Stimulated activated CD8-positive, alpha-beta memory T cell treated with anti-CD3 and anti-CD28 coated beads, Interleukin-7, amount 100 ng/mL, for 1 hour (primary cell): ENCODE measurements at places on chromosomes 7 and 10.

- no peak for DNase-seq
Measured at GRCh38 chr10:69421611-69422308, 5.0 kb upstream of the TACR2 start.

- DNase-seq, result no peak
Measured at GRCh38 chr7:94028768-94029167, 24.6 kb upstream of the BET1 start.

DNA sequence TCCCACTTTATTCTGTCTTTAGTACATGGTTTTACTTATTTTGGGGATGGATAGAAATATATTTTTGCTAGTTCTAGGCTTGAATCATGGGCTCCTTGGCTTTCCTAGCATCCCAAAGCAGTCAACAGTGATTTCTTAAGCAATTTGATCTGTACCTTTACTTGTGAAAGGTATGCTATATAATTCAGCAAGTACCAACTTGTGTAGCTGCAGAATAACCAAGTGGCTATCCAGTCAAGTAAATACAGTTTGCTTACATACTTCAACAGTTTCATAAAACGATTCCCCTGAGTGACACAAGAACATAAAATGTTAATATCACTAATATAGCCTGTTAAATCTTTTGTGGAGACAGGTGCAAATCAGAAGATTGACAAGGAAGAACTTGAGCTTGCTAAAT lies 67.2 kb downstream of the PODXL start:
- DNase-seq, result no peak

GRCh38 chr10:36271627-36272340 lies 629.7 kb upstream of the FZD8 start:
- no peak for DNase-seq

DNA sequence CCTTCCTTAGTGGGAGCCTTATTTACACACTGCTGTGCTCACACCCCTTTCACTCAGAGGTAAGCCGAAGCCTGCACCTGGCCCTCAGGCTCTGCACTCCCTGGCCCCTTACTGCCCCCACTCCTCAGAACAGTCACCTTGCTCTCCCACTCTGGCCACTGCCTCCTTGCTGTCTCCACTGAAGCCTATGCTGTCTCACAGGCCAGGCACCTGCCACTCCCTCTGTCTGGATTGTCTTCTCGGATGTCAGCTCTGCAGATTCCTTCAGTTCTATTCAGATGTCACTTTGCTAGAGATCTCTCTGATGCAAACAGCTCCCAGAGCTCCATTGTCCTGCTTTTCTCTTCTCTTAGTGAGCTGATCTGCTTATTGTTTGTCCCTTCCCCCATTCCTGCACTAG lies 390.7 kb downstream of the DPP6 start:
- DNase-seq, result no peak

GRCh38 chr7:14195871-14196270 lies 206.4 kb upstream of the ETV1 start:
- DNase-seq, result no peak
